Kidney capillary endothelial cell (primary cell): ENCODE measurements at places on chromosomes 11 and 22.
A peak's percentile ranks its signal among the peaks of the same experiment; 100 is the strongest.

- DNase-seq: no peak
Measured at GRCh38 chr11:17846852-17847453, 112.4 kb downstream of the KCNC1 start.

- DNase-seq: no peak
Measured at GRCh38 chr11:35106595-35106994, 32.4 kb upstream of the CD44 start.

GRCh38 chr22:31646186-31647019 is 15.6 kb downstream of the PISD start:
- DNase-seq: no peak

- DNase-seq: no peak
Measured at GRCh38 chr11:18701614-18702216, 3.1 kb downstream of the TMEM86A start.

DNA sequence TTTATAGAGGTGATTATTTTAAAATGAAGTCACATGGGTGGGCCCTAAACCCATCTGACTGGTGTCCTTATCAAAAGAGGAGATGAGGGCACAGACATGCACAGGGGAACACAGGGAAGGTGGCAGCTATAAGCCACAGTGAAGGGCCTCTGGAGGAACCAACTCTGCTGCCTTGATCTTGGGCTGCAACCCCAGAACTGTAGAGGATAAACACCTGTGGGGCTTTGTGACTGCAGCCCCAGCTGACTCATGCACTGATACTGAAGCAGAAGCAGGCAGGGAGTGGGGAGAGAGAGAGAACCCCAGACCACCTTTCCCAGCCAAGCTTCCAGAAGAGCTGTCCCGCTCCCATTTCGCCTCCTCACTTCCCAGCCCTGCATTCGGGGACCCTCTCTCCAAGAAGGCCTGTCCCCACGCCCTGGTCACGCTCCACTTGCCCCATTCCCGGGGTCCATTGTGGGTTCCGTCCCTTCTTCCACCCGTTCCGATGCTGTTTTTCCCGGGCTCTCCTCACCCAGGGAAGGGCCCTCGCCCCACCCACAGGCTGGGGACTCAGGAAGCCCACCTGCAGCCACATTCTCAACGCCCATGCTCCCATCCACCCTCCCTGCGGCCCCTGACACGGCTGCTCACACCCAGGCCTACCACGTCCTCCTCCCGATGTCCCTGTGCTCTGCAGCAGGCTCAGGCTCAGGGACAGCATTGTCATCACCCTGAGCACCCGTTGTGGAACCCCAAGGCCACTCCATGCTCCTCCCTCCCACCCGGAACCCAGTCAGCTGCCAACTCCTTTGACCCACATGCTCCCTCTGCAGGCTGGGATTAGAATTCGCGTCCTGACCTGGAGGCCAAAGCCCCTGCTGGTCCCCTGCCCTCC is 90.8 kb upstream of the SHANK2 start:
- peak; percentile 16 for DNase-seq

- no peak for DNase-seq
Measured at GRCh38 chr11:1193326-1194230, 29.3 kb upstream of the MUC5B start.

DNA sequence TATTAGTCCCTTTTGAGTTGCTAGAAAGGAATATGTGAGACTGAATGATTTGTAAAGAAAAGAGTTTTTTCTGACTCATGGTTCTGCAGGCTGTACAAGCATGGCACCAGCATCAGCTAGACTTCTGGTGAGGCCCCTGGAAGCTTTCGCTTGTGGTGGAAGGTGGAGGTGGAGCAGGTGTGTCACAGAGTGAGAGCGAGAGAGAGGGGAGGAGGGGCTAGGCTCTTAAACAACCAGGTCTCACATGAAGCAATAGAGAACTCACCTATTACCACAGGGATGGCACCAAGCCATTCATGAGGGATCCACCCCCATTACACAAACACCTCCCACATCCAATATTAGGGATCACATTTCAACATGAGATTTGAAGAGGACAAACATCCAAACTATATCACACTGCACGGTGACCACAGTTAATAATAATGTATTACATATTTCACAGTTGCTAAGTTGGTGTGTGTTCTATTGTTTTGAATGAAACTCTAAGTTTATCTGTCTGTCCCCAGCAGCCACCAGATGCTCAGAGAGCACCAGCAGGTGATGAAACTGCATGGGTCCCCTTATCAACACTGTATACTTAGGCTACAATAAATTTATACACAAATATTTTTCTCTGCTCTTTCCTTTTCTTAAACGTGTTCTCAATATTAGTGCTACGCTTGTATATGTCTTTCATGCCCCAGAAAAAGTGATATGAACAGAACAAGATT is 14.1 kb downstream of the ZFP91 start:
- DNase-seq: no peak

GRCh38 chr11:130471731-130472433 is 23.4 kb downstream of the ADAMTS15 start:
- DNase-seq: no peak

GRCh38 chr11:118838905-118839553 is 44.7 kb upstream of the CXCR5 start:
- DNase-seq: no peak

GRCh38 chr11:76772100-76772782 is 10.9 kb upstream of the TSKU start:
- no peak for DNase-seq

GRCh38 chr22:21686634-21687393 is 21.0 kb downstream of the PPIL2 start:
- DNase-seq: no peak

DNA sequence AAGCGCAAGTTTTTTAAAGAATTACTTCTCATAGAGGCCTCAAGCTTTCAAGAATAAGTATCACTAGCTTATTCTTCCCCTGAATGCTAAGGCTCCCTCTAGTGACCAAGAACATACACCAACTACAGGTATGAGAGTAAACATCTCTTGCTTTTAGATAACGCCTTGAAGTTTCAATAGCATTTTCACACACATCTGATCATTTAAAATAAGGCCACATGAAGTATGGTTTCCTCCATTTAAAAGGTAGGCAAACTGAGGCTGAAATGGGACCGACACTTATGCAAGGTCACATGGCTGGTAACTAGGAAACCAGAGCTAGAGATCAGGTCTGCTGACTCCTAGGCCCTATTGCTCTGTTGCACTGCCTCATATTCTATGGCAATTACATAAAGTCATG is 66.5 kb downstream of the CCDC34 start:
- DNase-seq: peak; percentile 50

DNA sequence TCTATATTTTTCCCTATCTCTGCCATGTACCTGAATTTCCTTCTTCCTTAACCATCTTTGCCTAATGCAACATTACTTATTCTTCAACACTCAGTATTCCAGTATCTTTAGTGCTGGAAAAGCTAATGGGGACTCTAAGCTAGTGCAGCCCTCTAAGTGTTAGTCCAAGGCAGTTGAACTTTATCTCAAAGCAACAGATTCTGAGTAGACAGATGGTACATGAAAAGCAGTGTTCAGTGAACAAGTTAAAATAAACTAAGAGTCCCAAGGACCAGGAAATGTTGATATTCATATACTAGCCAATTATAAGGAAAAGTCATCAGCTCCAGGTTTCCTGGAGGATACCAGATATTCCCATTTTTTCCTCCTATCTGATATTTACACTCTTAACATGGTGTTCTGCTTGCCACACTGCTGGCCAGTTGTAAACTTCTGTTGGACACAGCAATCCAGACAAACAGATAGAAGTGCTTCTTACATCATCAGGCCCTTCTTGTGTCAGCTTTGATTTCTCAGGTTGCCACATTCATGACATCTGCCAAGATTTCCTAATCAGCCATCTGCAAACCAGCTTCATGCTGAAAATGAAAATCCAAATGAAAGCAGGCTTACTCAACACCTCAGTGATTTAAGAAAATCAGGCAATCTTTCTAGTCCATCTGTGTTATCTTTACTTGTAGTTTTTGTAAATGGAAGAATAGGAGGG is 255.9 kb upstream of the POU2AF2 start:
- no peak for DNase-seq

GRCh38 chr22:41659941-41660340 is 28.7 kb downstream of the SNU13 start:
- DNase-seq: no peak

DNA sequence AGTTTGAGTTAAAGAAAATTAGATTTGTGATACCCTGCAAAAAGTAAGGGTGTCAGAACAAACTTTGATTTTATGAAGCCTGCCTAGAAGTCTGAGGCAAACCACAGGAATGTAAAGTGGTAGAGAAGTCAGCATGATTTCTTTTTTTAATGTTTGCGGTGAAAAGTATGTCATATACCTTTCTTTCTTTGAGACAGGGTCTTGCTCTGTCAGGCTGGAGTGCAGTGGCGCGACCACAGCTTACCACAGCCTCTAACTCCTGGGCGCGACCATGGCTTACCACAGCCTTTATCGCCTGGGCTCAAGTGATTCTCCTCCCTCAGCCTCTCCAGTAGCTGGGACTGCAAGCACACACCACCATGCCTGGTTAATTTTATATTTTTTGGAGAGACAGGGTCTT is 4.7 kb downstream of the API5 start:
- no peak for DNase-seq

GRCh38 chr22:40560551-40560950 is 76.0 kb downstream of the MRTFA start:
- DNase-seq: no peak
